ENCODE measurements at places on chromosomes 7 and 10. TPM values are rescaled to one million over a fixed set of nuclear protein-coding genes. Genes with fewer than 3 reads are reported as not detected.

GRCh38 chr10:110852255-110852896 is 19.4 kb upstream of the PDCD4 start:
- H3K36me3 ChIP-seq = no peaks in the 10 kb centered on the region
- no peak overlapping the region for H3K4me3 ChIP-seq
- H3K27ac ChIP-seq = peak overlapping the region; percentile 49
- no peaks in the 10 kb centered on the region for H3K27me3 ChIP-seq
- H3K4me1 ChIP-seq = peaks cover 9% of the 10 kb centered on the region

DNA sequence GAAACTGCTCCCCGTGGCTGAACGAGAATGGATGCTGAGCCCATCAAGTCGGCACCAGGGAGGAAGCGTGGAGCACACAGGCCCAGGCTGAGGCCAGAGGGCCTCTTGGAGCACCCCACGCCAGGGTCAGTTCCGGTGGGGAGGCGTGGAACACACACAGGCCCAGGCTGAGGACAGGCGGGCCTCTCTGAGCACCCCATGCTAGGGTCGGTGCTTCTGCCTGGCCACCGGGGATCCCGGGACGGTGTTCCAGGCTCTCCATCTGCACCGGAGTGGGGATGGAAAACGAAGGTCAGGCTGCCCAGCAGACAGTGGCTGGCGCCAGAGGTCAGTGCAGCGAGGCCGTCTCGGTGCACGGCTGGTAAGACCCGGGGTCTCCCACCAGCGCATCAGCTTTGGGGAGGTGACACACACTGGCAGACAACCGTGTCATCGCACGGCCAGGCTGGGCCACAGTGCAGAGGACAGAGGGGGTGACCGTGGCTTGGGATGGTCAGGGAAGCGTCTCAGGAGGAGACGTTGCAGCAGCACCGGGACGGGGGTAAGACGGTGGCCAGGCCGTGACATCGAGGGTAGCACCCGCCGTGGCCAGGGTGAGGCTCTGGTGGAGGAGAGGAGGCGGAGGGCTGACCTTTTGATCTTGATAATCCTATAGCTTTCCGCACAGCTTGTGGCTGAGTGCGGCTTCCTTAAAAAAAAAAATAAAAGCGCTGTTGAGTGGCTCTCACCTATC is 203.9 kb downstream of the ELFN1 start:
- no peaks in the 10 kb centered on the region for H3K27me3 ChIP-seq
- DNase-seq = no peak
- no peaks in the 10 kb centered on the region for H3K36me3 ChIP-seq
- no peak overlapping the region for H3K27ac ChIP-seq

DNA sequence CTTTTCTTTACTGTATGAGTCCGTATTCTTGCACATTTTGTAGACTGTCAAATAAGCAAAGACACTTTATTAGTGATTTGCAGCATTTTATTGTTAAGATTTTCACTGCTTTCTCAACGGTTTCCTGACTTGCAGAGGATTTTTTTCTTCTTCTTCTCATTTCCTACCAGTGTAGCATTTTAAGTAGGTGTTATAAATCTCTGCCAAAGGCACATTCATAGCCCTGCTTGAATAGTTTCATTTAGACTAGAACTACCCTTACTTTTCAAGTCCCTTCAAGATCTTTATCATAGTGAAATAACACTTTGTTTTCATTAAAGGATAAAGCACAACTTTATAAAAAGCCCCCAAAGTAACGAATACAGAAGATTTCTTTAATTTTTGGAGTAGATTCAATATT is 271.4 kb downstream of the TSPAN12 start:
- no peaks in the 10 kb centered on the region for H3K36me3 ChIP-seq
- H3K27me3 ChIP-seq = no peaks in the 10 kb centered on the region
- DNase-seq = no peak
- no peak overlapping the region for H3K4me3 ChIP-seq
- H3K4me1 ChIP-seq = no peaks in the 10 kb centered on the region
- H3K27ac ChIP-seq = no peak overlapping the region

GRCh38 chr7:7190142-7190541 is 7.8 kb downstream of the C1GALT1 start:
- no peak overlapping the region for H3K27ac ChIP-seq
- no peak for DNase-seq
- H3K27me3 ChIP-seq = no peaks in the 10 kb centered on the region
- no peaks in the 10 kb centered on the region for H3K36me3 ChIP-seq
- no peak overlapping the region for H3K4me3 ChIP-seq

C10orf62 gene
- total RNA-seq = not detected

LOXL4 gene
- 6.4 TPM for total RNA-seq

GRCh38 chr7:1539181-1539881 is 8.8 kb downstream of the MAFK start:
- peaks cover 23% of the 10 kb centered on the region for H3K4me1 ChIP-seq
- H3K36me3 ChIP-seq = peaks cover 16% of the 10 kb centered on the region
- DNase-seq = no peak
- no peaks in the 10 kb centered on the region for H3K27me3 ChIP-seq

AGFG2 gene
- total RNA-seq = 154 TPM

DNA sequence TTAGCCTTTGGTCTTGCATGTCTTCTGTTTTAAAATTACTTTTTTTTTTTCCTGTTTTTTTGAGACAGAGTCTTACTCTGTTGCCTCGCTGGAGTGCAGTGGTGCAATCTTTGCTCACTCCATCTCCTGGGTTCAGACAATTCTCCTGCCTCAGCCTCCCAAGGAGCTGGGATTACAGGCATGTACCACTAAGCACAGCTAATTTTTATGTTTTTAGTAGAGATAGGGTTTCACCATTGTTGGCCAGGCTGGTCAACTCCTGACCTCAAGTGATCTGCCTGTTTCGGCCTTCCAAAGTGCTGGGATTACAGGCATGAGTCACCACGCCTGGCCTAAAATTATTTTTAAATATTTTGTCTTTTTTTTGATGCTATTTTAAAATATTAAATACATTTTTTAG is 38.5 kb downstream of the MLLT10 start:
- H3K27me3 ChIP-seq = no peaks in the 10 kb centered on the region
- H3K36me3 ChIP-seq = no peaks in the 10 kb centered on the region
- DNase-seq = no peak
- no peak overlapping the region for H3K4me3 ChIP-seq

DNA sequence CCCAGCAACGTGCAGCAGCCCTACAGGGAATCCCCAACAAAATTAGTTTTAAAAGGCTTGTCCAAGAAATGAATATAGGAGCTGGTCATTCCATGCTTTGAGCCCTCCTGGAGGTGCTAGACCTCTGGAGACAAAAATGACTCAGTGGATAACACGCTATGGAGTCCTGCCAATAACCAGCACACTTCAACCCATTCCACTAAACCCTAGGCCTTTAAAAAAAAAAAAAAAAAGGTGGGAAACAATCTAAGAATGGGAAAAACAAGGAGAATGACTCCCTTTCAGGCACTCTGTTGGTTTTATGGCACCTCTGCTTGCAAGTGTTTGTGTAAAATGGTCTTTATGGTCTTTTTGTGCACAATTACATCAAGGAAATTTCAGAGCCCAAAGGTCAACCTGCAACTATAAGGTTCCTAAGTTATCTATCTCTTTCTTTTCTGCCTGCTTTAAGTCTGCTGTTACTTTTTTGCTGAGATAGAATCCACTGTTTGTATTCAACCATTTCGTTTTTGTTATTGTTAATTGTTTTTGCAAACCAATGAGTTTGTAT is 21.3 kb downstream of the AVL9 start:
- peak overlapping the region; percentile 83 for H3K27ac ChIP-seq
- peak; percentile 15 for DNase-seq
- H3K36me3 ChIP-seq = no peaks in the 10 kb centered on the region
- H3K4me1 ChIP-seq = peaks cover 6% of the 10 kb centered on the region
- H3K4me3 ChIP-seq = peak overlapping the region; percentile 7

GRCh38 chr10:70963271-70963670 is 74.9 kb upstream of the PCBD1 start:
- H3K36me3 ChIP-seq = no peaks in the 10 kb centered on the region
- no peaks in the 10 kb centered on the region for H3K4me1 ChIP-seq
- no peaks in the 10 kb centered on the region for H3K27me3 ChIP-seq
- no peak overlapping the region for H3K4me3 ChIP-seq

DNA sequence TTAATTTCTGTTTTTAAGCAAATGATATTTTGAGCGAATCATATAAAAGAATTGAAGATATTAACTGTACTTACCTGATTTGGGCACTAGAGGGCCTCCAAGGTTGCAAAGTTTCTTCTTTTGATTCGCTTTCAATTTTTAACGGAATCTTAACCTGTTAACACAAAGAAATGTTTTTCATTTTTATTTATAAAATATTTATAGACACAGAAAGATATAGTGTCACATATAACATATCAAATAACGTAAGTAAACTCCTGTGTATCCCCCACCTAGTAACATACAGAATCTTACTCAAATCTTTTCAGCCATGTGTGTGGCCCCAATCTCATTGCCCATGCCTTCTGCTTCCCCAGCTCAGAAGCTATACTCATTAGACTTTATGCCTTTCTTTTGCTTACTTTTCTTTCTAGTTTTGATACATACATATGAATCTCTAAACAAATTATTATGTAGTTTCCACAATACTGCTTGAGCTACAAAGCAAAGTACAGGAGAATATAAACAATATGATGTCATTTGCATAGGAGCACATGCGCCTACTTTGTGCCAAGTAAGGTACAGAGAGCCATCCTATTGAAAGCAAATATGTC is 49.5 kb upstream of the ZPBP start:
- H3K27me3 ChIP-seq = no peaks in the 10 kb centered on the region
- H3K4me3 ChIP-seq = no peak overlapping the region
- H3K36me3 ChIP-seq = no peaks in the 10 kb centered on the region

DNA sequence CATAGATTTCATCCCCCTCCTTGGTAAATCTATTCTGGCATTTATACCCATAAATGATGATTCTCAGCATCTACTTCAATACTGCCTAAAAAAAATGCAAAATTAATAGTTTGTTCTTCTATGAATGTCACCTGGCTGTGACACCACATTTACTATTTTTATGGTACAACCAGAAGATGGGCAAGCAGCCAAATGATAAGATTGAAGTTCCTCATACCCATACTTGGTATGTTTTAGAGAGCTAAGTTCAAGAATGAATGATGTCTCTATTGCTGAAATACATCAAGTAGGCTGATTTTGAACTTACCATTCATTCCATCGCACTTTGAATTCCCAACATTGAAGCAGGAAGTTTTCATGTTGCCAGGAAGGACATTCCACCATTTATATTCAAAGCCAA is 134.2 kb downstream of the ELAPOR2 start:
- H3K4me3 ChIP-seq = no peak overlapping the region
- DNase-seq = no peak
- H3K4me1 ChIP-seq = no peaks in the 10 kb centered on the region
- H3K27ac ChIP-seq = no peak overlapping the region
- H3K27me3 ChIP-seq = no peaks in the 10 kb centered on the region

GRCh38 chr7:21616796-21617436 is 74.1 kb downstream of the DNAH11 start:
- no peak overlapping the region for H3K27ac ChIP-seq
- H3K36me3 ChIP-seq = no peaks in the 10 kb centered on the region
- no peak for DNase-seq
- no peak overlapping the region for H3K4me3 ChIP-seq

VWDE gene
- 0.20 TPM for total RNA-seq

SEPTIN7 gene
- 73.2 TPM for total RNA-seq

DNA sequence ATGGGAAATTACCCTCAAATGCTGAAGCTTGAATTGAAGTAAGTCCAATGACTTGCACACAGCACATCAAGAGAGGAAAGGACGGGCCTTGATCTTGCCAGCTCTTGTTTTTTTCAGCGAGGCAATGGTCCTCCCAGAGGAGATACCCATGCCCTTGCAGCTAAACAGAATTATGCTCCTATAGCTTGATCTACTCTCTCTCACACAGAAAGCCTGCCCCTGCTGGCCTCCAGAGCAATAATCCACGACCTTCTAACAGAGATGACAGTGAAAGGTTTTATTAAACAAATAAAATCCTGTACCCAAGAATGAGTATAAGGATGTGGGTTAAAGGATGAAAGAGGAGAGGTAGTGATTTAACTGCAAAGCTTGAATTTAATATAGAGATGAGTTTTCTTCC is 268.0 kb downstream of the ADRA2A start:
- H3K27me3 ChIP-seq = no peaks in the 10 kb centered on the region
- H3K36me3 ChIP-seq = no peaks in the 10 kb centered on the region
- H3K27ac ChIP-seq = no peak overlapping the region
- H3K4me1 ChIP-seq = no peaks in the 10 kb centered on the region
- DNase-seq = no peak
- H3K4me3 ChIP-seq = no peak overlapping the region

DNA sequence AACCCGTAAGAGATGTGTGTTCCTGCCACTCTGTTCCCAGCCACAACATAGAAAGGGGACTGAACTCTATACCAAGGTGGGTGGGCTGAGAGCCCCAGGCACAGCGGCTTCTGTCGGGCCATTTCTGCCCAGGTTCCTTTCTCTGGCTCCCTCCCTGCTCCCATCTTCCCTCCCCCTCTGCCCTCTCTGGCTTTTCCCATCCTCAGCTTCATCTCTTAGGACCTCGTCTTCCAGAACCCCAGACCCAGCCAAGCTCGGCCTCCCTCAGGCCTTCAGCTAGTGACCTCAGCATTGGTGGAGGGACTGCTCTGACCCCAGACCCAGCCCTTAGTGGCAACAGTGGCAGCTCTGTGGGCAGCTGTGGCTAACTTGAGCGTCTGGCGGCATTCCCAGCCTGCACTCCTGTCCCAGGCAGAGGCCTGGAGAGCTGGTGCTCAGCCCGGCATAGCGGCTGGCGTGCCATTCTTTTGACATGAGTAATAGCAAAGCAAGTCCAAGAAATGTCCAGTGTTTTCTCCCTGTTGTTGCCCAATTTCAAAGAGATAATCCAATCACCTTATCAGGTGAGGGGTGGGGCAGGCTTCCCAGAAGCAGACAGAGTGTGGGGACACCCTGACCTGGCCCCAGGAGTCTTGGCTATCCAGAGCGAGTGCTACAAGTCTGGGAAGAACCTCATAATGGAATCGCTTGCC is 15.9 kb downstream of the PTPRE start:
- H3K4me3 ChIP-seq = no peak overlapping the region
- H3K27ac ChIP-seq = peak overlapping the region; percentile 30
- H3K27me3 ChIP-seq = no peaks in the 10 kb centered on the region
- peak; percentile 27 for DNase-seq

DNA sequence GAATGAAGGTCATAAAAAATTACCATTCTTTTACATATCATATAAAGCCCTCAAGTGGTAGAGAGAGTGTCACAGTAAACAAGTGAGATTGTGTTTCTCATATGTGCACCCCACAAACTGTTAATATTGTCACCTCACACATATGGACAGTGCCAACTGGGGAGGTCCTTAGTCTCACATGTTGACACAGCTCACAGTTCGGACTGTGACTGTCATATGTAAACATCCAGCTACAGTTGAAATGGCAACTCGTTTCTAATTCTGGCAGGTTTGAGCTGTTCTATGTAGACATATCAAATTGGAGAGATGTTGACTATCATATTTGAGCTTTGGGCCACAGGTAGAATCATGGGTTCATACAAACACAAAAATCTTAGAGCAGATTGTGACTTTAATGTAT is 39.4 kb upstream of the ZNF107 start:
- no peak overlapping the region for H3K27ac ChIP-seq
- no peak overlapping the region for H3K4me3 ChIP-seq
- H3K36me3 ChIP-seq = no peaks in the 10 kb centered on the region
- no peaks in the 10 kb centered on the region for H3K27me3 ChIP-seq
- H3K4me1 ChIP-seq = no peaks in the 10 kb centered on the region

ASB10 gene
- not detected for total RNA-seq

Data from transverse colon (tissue), 4 donors.